ENCODE measurements at places on chromosomes 4 and X.

DNA sequence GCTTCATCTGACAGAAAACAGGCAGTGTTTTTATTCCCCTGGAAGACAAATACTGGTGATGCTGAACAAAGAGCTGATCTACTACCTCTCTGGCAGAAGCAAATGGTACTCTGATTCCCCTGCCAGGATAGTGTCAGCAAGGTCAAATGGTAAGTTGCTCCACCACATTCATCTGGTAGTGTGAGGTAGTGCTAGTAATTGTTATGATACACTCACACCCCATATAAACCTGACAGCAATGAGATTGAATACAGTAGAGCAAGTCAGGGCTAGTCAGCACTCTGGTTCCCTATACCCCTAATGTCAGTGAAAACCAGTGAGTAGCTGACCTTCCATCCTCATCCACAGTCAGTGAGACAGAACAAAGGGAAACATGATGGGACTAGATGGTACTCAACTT lies 3.4 kb upstream of the SPIN4 start:
- no peak for DNase-seq

DNA sequence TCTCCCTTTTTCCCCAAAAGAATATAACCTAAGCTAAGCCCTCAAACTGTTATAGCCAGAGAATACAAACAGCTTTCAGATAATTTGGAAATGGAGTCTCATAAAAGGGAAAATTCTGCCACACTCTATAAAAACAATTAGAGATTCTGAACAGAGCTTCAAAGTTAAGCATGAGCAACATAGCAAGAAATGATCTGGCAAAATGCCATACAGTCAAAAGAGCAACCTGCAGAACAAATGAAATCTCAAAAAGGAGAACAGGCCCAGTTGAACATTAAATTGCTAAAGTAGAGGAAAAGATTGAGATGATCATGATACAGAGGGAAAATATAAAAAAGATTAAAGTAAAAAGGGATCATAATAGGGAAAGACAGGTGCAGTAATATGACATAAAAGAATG lies 250.5 kb downstream of the TLL1 start:
- DNase-seq, result no peak

GRCh38 chrX:108735679-108736508 lies 469 bp downstream of the IRS4 start:
- no peak for DNase-seq

DNA sequence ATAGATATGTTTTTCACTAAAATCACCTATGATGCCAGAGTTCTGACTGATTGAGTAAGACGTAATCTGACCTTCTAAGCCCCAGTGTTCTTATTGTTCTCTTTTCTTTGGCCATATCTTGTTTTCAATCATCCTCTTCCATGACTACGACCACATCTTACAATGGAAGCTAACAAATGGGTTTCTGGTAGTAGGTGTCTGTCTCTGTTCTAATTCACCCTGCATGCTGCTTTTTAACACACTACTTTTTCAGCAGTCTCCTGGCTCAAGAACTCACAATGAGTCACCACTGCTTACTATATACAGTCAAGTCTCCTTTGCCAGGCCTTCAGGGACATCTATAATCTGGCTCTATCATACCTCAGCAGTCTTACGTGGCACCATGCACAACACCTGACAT lies 146.1 kb downstream of the NEXMIF start:
- no peak for DNase-seq

- DNase-seq, result no peak
Observed at GRCh38 chr4:113467581-113467980, 294.0 kb downstream of the CAMK2D start.

GRCh38 chrX:153411988-153412574 lies 809 bp downstream of the ZFP92 start:
- no peak for DNase-seq

GRCh38 chr4:108742451-108743420 lies 20.1 kb downstream of the ETNPPL start:
- DNase-seq, result no peak

DNA sequence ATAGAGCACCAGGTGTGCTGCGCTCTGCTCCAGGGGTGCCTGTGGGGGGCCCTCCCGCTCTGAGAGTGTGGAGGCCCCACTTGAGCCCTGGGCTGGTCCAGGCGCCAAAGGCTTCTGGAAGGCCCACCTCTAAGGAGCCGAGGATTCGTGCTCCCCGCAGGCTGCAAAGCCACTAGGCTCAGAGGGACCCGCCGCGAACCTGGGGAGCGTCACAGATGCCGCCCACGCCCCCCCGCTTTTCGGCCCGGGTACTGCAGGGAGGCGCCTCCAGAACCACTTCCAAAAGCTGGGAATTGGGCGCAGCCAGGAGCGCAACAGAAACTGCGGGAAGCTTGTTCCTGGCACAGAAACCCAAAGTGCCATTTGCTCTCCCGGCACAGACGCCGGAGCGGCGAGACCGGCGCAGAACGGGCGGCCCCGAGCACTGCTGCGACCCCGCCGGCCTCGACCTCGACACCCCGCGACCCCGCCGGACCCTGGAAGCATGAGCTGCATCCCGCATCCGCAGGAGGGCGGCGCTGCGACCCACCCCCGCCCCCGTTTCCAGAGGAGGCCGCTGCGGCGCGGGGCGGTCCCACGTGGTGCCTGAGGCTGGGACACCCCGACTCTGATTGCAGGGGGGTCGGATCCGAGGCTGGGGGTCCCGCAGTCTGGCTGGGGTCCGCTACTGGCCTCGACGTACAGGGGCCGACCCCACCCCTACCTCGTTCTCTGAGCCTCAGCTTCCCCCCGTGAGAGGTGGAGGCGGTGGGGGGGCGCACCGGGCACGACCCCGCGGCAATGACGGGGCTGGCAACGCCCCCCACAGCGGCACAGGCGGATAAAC lies 30.8 kb downstream of the CPLX1 start:
- DNase-seq, result no peak

DNA sequence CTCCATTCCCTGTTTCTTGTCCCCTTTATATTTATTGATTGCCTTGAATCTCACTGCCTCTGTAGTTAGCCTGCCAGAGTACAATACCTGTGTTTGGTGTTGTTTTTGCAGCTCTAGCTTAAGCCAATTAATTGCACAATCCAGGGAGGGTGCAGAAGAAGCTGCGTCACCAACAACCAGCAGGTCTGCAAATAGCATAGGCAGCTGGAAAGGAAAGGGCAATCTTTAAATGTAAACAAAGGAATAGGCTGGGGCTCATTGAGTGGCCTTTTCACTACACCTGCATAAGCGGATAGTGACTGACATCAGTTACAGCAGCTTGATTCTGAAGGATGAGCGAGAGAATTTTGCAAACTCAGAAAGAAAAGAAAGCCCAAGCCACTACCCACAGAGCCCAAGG lies 106.8 kb upstream of the RAI2 start:
- no peak for DNase-seq

DNA sequence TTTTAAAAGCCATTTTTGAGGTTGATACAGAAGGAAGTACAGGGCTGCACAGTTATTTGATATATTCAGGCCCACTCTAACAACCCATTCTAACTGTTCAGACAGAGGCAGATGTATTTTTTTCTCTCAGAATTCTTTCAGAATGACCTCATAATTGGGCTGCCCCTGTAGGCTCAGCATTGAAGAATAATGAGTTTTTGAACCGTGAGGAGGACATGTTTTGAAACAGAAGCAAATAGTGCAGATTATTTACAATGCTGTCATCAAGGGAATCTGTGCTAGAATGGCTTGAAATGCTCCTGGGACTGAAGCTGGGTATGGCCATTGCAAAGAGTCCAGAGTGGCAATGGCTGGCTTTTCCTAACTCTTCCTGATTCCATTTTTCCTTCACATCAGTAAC lies 158.1 kb downstream of the SOX3 start:
- DNase-seq, result no peak

- no peak for DNase-seq
Observed at GRCh38 chrX:2756548-2756947, 4.7 kb downstream of the XG start.

DNA sequence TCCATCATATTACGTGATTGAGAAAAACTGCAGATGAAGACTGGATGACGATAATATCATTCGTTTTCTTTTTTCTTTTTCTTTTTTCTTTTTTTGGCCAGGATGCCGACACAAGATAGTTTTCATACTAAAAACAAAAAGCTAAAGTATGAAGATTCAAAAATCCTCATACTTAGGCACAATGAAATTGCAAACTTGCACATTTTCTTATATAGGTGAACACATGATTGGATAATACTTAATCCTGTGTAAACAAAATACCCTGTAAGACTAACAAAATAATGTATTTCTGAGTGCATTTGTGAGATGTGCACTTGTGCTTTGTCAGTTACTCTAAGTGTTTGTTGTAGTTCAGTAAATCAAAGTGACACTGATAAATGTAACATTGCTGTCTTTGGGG lies 568.9 kb downstream of the ANKRD50 start:
- no peak for DNase-seq

DNA sequence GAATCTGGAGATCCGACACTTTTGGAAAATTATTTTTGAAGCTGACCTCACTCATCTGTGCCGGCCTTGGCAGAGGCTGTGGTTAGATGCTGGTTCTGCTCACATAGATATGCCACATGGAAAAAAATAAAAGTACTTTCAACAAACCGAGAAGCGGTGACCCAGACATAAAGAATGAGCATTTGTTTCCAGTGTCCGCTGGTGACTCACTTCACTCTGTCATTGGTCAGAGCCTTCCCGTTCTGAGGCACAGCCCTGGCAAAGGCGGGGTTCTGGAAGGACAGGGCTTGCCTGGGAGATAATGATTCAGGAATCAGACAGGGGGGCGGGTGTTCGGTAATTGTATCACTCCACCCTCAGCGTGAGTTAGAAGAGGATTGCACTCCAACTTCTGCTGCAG lies 172.4 kb upstream of the MXRA5 start:
- no peak for DNase-seq

GRCh38 chr4:122824616-122825015 lies 2.0 kb upstream of the FGF2 start:
- DNase-seq, result no peak

DNA sequence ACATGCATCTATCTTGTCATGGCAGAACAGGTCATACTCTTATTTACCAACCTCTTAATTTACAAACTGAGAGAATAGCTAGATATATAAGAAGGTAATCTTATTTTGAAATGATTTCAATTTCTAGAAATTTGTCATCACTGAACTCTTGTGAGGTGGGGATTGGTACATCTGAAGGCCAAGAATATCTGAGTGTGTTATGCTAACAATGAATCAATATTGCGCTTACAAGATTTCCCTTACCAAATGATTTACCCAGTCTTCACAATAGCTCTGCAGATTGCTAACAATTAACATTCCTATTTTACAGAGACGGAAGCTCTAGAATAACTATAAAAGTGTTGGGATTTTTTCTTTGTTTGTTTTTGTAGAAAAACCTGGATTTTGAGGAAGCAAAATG lies 48.3 kb downstream of the RBPJ start:
- DNase-seq, result no peak

DNA sequence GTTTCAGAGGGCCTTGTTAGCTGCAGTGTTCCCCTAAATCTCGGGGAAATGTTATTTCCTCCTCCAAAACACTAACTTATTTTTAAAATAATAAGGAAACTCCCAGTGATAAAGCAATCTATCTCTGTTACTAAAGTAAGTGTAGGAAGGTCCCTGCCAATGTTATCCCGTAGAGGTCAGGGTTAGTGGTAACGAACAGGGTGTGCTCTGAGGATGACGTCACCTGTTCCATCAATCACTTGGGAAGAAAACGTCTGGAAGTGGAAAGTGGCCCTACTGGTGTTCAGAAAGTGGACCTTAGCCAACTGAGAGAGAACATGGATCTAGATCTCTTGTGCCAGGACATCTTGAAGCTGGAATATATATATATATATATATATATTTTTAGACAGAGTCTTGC lies 249.5 kb downstream of the BCOR start:
- no peak for DNase-seq

- DNase-seq, result peak; percentile 4
Observed at GRCh38 chr4:20422398-20422797, 170.7 kb downstream of the SLIT2 start.

DNA sequence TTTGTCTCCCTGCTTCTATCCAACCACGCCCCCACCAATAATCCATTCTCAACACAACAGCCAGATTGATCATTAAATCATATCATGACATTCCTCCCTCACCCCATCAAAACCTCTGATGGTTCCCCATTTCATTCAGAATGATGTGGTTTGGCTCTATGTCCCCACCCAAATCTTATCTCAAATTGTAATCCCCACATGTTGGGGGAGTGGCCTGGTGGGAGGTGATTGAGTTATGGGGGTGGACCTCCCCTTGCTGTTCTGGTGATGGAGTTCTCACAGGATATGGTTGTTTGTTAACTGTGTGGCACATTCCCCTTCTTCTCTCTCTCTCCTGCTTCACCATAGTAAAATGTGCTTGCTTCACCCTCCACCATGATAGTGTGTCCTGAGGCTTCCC lies 23.3 kb downstream of the TRMT2B start:
- DNase-seq, result no peak

DNA sequence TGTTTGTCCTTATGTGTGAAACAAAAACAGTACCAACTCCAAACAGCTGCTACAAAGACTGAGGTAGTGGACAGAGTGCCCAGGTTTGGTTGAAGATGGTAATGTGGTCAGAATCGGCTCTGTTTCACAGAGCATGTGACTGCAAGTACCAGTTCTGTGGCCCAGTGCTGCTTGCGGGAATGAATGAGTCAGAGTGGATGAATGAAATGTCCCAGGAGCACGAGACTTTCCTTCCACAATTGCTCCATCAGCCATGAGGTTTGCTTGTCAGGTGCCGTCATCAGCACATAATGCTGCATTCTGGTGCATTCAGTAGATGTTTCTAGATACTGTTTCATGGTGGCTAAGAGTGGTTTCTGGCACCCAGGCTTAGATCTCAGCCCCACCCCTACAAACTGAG lies 84.2 kb downstream of the GPR143 start:
- no peak for DNase-seq
